ENCODE measurements at places on chromosomes 11 and 22.

GRCh38 chr11:13205486-13205885, 72.1 kb upstream of the BMAL1 start:
- no peak for DNase-seq

- no peak for DNase-seq
These were observed 350.1 kb upstream of the C11orf87 start for GRCh38 chr11:109071712-109072524.

DNA sequence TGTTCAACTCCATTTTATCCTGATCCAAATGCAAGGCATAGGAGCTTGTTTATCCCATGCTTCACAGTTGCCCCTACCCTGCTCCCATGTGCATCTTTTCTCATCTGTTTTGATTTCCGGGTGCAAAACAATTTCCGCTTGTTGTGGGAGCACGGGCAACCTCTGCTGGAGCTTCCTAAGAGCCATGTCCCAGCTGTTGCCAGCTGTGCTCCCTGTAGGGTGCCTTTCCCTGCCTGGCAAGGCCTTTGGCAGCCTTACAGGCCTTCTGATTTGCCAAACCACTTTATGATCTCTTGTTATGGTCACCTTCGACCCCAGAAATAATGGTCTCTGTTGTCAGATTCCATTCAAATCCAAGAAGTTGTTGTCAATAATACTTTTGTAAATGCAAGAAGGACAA, 1038.5 kb downstream of the OPCML start:
- no peak for DNase-seq

GRCh38 chr22:44449061-44449682, 48.9 kb downstream of the RTL6 start:
- DNase-seq: peak; percentile 64

GRCh38 chr22:25027043-25027906, 74.8 kb downstream of the KIAA1671 start:
- no peak for DNase-seq

- DNase-seq: no peak
These were observed 28.6 kb downstream of the APOL5 start for GRCh38 chr22:35746248-35746647.

- DNase-seq: no peak
These were observed 58.3 kb downstream of the HSD17B12 start for GRCh38 chr11:43738600-43739409.

GRCh38 chr22:50271519-50271970, 1.4 kb upstream of the MAPK11 start:
- DNase-seq: no peak

DNA sequence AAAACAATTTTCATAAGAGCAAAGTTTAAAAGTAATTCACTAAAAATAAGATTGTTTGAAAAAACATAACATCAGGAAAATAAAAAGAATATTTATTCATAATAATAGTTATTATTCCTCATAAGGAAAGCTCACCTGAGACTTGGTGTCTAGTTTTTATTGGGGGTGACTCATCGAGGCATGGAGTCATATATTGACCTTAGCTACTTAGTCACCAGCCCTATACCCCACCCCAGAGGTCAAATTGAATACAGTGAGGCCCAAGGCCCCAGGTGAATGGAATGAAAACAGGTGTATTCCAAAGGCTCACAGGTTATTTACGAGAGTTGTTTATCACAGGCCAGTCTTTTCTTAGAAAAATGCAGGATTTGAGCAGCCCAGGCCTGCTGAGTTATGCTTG, 36.9 kb downstream of the CNTF start:
- no peak for DNase-seq

- DNase-seq: peak; percentile 72
These were observed 1023.5 kb downstream of the BRD1 start for GRCh38 chr22:48803948-48804810.

DNA sequence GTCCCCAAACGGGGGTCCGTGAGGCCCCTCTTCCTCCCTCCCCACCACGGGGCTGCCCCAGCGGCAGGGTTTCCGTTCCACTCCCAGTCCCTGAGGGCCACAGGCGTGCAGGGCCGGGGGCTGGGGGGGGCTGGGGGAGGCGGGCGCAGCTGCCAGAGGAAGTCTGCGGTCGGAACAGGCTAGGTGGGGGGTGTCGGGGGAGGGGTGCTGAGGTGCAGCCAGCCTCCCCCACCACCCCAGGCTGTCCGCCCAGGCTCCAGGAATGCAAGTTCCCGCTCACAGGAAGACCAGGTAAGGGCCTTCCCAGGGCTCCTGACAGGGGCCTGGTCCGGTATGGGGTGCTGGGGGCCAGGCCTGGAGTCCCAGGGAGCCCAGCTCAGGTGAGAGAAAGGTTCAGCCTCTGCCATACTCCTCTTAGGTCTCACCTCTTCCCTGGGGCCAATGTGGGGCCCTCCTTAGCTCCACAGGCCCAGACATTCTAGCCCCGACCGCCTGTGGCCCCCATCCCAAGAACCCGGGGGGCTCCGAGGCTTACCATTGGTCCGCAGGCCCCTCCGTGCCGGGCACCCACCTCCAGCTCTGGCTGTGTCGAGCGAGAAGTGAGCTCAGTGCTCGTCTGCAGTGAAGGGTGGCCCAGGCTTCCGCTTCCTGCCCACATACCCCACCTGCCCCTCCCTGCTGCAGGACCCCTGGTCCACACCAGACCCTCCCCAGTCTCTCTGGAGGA, at the start of gene PTPRCAP:
TSS of gene PTPRCAP (minus strand) at position 601 of the 727 bp plus-strand sequence. CDS start at position 538, 63 bp downstream.
- DNase-seq: no peak

DNA sequence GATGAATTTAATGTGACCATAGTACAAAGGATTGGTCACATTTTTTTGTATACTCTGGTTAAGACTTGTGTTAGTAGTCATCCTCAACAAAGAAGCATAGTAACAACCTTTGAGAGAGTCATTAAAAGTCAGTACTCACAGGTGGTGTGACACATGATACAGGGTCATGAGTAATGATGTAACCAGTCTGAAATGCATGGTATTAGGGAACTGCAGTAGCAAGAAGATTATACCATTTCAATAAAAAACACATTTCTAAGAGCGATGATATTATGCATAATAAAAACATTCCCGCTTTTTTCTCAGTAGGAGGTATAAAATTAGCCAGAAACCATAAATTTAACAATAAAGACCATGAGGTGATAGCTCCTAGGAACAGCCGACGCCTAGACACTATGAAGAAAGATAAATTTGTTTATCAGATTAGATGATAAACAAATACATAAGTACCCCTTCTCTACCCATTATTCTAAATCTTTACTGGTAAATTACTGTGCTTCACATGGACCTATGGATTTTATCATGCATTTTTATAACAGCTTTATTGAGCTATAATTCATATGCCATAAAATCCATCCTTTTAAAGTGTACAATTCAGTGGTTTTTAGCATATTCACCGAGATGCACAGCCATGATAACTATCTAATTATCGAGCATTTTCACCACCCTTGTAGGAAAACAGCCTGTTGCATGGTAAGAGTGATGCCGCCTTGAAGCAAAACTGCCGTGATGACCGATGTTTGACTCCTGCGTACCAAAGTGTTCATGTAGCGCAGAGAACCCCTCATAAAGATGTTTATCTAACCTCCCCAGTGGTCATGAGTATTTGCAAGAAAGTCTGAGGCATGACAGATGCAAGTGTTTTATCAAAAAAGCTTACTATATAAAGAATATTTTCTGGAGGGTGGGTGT, 41.8 kb downstream of the TMPRSS5 start:
- no peak for DNase-seq

GRCh38 chr11:68928136-68928880, 24.6 kb downstream of the IGHMBP2 start:
- no peak for DNase-seq

GRCh38 chr11:8309862-8310261, 46.2 kb upstream of the LMO1 start:
- no peak for DNase-seq

- peak; percentile 34 for DNase-seq
These were observed 43.3 kb upstream of the EP300 start for GRCh38 chr22:41048791-41049717.

DNA sequence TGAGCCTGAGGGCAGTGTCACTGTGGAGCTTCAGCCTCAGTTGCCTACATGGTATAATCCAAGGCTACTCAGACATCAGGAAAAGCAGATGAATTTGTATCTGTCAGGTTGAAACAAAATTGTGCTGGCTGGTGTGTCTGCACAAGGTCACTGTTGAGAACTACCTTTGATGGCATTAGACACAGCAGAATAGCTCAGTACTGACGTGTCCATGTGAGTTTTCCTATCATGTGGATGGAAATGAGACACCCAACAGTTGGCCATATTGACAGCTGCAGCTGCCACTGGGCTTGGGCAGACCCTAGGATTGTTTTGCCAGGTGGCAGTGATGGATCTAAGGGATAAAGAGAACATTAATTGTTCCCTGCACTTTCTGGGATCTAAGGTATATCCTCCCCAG, 15.8 kb downstream of the CCDC134 start:
- no peak for DNase-seq

DNA sequence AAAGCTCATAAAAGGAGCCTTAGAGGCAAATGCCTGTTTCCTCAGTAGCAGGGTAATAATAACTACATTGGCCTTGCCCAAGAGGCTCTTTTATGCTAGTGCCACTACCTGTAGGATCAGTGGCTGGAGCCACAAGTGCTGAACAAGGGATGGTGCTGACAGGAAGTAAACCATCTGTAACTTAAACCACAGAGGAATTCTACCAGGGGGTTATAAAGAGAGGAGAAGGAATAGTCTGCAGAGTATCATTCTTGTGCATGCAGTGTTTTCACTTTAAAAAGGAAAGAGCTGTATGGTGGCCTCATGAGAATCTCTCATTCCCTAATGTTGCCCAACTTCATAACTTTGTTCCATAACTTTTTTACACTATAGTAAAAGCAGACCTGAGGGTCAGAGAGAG, 168.1 kb downstream of the DBX1 start:
- no peak for DNase-seq

- DNase-seq: peak; percentile 81
These were observed 27.4 kb upstream of the CBX7 start for GRCh38 chr22:39179841-39180335.

GRCh38 chr11:77669848-77670511, 32.4 kb upstream of the CLNS1A start:
- no peak for DNase-seq

GRCh38 chr11:78583889-78584288, 9.2 kb upstream of the NARS2 start:
- DNase-seq: no peak

DNA sequence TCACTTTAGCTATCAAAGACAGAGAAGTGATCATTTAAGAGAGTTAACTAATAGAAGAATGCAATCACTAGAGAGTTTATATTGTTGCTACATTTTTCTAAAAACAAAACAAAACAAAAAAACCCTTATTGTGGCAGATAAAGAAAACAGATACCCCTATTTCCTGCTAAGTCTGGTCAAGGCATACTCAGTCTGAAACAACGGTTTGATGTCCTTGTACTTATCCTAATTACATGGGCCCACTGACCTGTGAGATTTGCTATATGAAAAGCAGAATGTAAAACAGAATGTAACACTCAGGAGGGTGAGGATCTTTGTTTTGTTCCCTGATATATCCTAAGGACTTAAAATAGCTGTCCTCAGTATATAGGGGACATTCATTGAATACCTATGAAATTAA, 24.6 kb downstream of the MAML2 start:
- DNase-seq: no peak

- no peak for DNase-seq
These were observed 47.1 kb downstream of the BCR start for GRCh38 chr22:23227380-23227779.

GRCh38 chr11:34445956-34446355, 7.2 kb downstream of the CAT start:
- no peak for DNase-seq

DNA sequence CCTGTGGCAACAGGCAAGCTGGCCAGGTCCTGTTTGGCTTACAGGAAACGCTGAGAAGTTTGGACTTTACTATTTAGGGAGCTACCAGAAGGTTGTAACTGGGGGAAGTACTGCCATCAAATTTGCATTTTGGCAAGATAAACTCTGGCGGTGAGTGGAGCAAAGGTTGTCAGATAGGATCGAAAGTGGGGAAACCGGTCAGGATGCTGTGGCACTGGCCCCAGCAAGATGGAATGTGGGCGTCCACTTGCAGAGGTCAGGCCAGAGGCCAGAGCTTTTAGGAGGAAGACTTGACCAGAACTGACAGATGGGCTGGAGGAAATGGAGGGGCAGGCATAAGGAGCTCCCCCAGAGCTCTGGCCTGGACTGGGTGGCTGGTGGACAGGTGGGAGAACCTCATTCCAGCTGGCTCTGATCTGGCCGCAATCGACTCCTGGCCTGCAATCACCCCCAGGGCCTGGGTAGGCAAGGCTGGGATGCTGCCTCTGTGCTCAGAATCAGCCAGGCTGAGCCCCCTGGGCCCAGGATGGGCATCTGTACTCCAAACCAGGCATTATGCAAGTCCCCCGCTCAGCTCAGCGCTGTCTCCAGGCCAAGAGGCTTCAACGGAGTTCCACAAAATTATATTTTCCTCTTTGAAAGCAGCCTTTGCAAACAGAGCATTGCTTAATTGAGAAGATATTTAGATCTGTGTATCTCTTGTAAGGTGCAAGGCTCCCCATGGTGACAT, 178.3 kb upstream of the NECTIN1 start:
- no peak for DNase-seq

DNA sequence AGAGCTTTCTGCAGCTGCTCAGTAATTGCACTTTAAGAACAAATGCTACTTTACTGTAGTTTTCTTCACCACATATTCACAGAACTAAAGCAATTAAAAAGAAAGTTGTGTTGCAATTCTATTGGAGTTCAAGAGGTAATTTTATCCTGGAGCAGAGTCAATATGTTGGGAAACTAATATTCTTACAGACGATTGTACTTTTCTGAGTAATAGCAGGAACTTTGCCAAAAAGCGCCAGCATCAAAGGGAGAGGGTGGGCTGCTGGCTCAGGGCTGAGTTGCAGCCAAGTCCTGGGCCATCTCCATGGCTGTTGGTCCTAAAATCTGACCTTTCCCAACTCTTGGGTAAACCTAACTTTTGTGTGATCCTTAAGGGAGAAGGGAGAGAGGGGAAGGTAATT, 73.6 kb upstream of the MYO18B start:
- no peak for DNase-seq

GRCh38 chr11:70568035-70568813, 169.9 kb downstream of the CTTN start:
- DNase-seq: no peak

DNA sequence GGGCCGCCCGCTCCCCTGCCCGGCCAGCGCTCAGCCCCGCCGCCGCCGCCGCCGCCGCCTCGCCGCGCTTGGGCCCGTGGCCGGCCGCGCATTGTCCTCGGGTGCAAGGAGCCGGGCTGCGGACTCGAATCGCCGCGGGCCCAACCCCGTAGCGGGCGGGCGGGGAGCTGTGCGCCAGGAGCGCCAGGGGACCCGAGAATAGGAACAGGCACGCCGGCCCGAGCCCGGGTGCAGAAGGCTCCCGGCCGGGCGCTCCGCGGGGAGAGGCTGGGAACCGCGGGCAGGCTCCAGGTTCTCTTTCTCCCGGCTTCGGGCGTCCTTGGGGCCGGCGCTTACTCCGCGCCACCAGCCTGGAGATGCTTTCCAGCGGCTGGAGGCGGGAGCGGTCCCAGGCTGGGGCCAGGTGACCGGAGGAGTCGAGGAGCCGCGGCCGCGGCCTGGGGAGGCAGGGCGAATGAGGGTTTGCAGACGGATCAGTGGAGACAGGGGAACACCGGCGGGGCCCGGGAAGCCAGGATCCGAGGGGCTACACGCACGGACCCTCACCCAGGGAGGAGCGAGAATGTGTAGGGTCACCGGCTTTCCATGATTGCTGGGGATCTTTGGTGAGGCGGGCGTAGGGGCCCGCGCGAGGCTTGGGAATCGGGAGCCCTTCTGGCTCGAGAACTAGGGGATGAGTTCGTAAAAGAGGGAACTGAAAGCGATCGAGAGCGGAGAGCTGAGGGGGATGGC, 726 bp downstream of the PKNOX2 start:
- peak; percentile 88 for DNase-seq

All from lower leg skin (tissue), 4 donors.